ENCODE measurements at places on chromosomes 12 and 14. TPM values are rescaled to one million over a fixed set of nuclear protein-coding genes. Genes with fewer than 3 reads are reported as not detected.

Gene HOTAIR
- 0.09 TPM for total RNA-seq

Gene GPR84
- total RNA-seq = not detected

Gene CRACR2A
- total RNA-seq = 1.2 TPM

Gene KRT82
- total RNA-seq = not detected

Gene FGFR1OP2
- 27.0 TPM for total RNA-seq

Gene PDE3A
- total RNA-seq = 4.3 TPM

Gene BCL7A
- 12.8 TPM for total RNA-seq

Gene NXPH4
- 4.1 TPM for total RNA-seq

Gene BCAT1
- 8.8 TPM for total RNA-seq

Gene P2RX7
- not detected for total RNA-seq

Gene RTL1
- total RNA-seq = 0.26 TPM

Gene OR6C2
- total RNA-seq = not detected

Gene SIX1
- 6.5 TPM for total RNA-seq
